ENCODE measurements at places on chromosomes 4 and X. TPM values are rescaled to one million over a fixed set of nuclear protein-coding genes. Genes with fewer than 3 reads are reported as not detected.

- DNase-seq: no peak
Observed at GRCh38 chrX:123361371-123361770, 177.3 kb downstream of the GRIA3 start.

DNA sequence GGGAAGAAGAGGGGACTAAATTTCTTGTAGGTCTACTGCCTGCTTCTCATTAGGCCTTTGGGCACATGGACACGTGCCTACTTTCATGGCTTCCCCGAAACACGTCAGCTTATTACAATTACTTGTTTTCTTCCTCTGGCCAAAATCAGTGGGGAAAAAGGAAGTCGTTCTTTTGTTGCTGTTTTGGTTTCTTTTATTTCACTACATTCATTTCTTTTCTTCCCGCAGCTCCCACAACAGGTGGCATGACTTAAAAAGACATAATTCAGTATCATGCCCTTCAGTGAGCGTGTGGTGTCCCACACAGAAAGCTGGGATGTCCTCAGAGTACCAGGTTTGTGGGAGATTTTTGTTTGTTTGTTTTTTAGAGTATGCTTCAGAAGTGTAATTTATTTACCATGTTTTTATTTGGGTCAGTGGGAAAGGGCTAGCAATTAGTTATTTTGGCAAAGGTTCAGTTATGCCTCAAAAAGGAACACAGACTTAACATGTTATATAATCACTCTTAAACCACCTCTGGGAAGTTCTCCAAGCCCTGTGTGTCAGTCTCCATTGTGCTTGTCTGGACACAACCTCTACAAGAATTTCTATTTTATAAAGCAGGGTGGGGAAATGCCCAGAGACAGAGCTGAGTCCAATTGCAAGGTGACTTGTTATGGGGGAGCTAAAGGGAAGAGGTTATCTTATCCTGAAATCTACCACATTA is 44.2 kb upstream of the SPRY1 start:
- no peak for DNase-seq

Gene IL2RG
- 1.0 TPM for polyA plus RNA-seq

DNA sequence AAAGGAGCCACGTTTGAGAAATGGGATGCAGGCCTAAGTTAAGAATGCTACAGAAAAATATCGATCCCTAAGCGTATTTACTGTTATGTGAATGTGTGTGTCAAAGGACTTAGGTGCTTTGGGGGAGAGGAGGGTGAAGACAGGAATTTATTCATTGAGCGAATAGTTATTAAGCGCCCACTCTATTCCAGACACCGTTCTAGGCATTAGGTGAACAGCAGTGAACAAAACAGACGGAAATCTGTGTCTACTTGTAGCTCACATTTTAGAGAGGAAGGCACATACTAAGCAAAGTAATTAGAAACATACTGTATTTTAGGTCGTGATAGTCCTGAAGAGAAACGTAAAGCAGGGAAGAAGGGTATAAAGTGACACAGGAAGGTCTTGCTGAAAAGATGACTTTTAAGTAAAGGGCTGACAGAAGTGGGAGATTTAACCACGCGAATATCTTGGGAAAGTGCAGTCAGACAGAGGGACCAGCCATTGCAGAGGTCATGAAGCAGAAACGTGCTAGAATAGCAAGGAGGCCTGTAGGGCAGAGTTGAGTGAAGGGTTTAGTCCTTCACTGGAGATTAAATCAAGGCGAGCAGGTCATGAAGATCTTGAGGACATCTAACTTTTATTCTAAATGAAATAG is 541 bp downstream of the AIMP1 start:
- no peak for DNase-seq

DNA sequence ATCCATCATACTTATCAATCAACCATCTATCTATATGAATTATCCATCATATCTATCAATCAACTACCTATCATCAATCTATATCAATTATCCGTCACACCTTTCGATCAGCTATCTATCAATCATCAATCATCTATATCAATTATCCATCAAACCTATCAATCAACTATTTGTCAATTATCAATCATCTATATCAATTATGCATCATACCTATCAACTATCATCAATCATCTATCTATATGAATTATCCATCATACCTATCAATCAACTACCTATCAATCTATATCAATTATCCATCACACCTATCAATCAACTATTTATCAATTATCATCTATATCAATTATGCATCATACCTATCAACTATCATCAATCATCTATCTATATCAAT is 70.6 kb upstream of the PPP2R3B start:
- no peak for DNase-seq

GRCh38 chrX:20224814-20225487 is 41.8 kb downstream of the RPS6KA3 start:
- DNase-seq: no peak

DNA sequence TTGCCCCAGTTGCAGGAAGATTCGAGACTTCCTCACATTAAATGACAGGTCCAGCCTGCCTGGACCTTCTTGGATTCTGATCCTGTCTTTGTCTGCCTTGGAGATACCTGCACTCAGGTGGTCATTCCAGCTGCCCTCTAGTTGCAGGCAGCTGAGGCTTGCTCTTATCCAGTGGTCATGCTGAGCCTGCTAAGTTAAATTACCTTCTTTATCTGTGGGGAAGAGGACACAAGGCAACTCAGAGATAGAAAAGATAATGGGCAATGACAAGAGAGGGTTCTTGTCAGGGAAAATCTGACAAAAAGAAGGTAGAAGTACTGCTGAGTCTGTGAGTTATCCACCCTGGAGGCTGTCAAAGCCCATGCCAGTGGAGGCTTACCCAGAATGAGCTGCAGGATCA is 401.4 kb downstream of the MID1IP1 start:
- no peak for DNase-seq

Gene USP53
- 41.0 TPM for polyA plus RNA-seq

- no peak for DNase-seq
Observed at GRCh38 chr4:10083331-10083771, 33.2 kb downstream of the WDR1 start.

GRCh38 chrX:155216940-155217440 is 730 bp downstream of the VBP1 start:
- DNase-seq: no peak

GRCh38 chr4:111812760-111813159 is 332.5 kb upstream of the FAM241A start:
- no peak for DNase-seq

DNA sequence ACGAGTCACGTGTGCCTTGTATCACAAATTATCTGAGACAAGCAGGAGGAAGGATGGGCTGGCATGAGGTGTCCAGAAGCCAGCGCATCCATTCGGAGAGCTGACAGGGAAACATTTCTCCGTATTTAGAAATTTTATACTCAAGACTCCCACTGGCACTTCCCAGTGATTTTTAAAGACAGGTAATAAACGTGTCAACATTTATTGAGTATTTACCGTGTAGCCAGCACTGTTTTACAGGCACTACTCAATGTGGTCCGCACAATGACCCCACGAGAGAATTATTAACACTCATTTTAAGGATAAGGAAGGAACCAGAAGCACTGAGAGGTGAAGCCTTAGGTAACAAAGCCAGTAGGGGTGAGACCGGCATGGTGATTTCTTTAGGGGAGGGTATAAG is 23.2 kb downstream of the GEMIN8 start:
- no peak for DNase-seq

GRCh38 chrX:15913146-15913545 is 58.5 kb upstream of the AP1S2 start:
- no peak for DNase-seq
